ENCODE measurements at places on chromosomes 4 and X.

- no peak for DNase-seq
These were observed 75.4 kb downstream of the FBXW7 start for GRCh38 chr4:152460488-152460887.

DNA sequence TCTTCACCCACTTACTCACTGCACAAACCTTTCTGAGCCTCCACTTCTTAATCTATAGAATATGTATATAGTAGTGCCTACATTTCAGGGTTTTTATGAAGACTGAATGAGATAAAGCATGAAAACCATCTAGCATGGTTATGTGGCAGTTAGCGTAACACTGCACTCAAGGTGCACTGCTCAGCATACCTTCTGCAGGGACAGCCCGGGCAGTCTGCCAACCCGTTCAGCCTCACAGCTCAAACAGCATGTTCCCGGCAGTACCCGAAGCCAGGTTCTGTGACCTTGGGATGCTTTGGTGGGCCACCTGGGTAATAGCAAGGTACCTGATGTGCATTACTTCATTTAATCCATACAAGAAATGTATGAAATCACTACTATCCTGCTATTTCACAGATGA lies 81.4 kb downstream of the DOCK11 start:
- DNase-seq: no peak

DNA sequence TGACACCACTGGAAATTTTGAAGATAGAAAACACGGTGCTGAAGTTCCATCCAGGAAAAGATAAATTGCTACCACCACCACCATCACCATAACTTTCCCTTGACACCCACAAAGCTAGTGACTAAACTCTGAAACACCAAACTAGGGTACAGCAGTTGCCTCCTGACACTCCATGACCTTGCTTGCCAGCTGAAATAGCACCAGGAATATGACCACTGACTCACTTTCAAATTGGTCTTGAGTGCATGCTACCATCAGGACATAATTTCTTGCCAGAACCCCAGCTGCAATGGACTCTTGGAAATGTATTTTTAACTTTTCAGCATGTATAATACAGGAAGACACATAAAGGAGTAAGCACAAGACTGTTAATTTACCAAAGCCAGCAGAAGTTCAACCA lies 283.3 kb downstream of the CENPC start:
- DNase-seq: no peak

- no peak for DNase-seq
These were observed 92.1 kb downstream of the BMPR1B start for GRCh38 chr4:94849901-94850300.

- DNase-seq: no peak
These were observed 36.9 kb downstream of the AMMECR1 start for GRCh38 chrX:110280954-110281353.

DNA sequence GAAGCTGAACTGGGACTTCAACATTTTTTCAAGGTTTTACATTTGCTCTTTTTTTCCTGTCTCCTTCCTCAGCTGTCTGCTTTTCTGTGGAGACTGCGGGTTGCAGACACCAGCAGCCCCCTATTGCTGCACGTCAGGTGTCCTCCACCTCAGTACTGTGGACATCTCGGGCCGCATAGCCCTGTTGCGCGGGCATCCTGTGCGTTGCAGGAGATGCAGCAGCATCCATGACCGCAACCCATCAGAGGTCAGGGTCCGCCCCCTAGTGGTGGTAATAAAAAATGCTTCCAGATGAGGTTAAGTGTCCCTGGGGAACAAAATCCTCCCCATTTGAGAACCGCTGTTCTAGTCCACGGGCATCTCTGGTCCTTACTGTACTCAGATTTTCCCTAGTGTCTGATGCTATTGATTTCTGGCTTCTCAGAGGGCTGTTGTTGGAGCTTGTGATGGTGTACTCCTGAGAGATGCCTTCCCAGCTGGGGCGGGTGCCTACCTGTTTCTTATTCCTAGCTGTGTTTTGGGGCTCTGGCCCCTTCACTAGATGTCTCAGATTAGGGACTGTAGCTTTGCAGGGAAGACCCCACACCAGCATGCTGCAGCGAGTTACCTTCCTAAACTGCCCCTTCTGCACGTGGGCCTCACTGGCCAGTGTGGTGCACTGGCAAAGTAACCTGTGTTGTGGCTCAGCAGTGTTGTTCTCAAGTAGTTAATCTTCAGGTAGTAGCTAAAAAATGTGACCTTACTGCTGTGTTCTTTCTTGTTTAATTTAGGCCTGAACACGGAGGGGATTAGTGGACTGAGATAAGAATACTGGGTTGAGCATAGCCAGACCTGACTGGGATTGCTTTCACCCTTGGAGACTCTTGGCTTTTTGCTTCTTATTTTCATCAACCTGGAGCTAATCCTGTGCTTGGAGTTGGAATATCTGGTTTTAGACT lies 28.2 kb downstream of the NSD2 start:
- peak; percentile 41 for DNase-seq

GRCh38 chr4:94262163-94263016 lies 54.7 kb downstream of the SMARCAD1 start:
- DNase-seq: no peak

GRCh38 chr4:72569719-72570235 lies 756 bp upstream of the ADAMTS3 start:
- no peak for DNase-seq

- no peak for DNase-seq
These were observed 47.8 kb upstream of the CAMK2D start for GRCh38 chr4:113809311-113809710.

- DNase-seq: no peak
These were observed 77.8 kb downstream of the LRP2BP start for GRCh38 chr4:185317880-185318279.

DNA sequence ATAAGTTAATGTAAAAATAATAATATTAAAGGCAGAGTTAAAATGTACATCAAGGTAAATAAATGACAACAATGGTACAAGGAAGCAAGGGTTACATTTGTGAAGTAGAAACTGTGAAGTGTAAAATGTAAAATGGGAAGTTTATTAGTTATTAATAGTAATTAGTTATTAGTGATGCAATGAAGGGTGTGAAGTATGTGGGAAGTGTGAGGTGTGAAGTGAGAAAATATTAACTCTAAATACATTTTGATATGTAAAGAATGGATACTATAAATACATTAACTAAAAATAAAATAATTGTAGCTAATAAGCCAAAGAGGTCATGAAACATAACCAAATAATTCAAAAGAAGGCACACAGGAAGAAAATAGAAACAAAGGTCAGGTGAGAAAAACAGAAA lies 316.4 kb downstream of the GBA3 start:
- DNase-seq: no peak

Measured in forelimb muscle (tissue), 1 donor.